ENCODE measurements at places on chromosomes 5 and 9.

DNA sequence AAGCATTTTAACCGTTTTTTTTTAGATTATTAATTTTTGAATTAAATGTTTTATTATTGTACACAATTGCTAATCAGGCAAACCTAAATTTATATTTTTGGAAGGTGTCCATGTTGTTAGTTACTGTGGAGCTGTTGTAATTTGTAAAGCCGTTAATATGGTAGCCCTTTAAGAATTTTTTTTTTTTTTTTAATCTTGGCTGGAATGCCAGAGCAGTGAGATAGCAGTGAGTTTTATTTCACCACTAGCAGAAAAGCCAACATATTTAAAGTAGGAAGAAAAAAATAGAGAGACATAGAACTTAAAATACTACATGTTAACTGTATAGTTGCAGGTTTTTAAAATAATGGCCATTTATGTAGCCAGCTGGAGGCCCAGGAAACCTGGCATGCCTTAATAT is 35.3 kb upstream of the RNF20 start:
- H3K36me3 ChIP-seq: no peaks in the 10 kb centered on the region
- H3K27ac ChIP-seq: no peak overlapping the region
- no peaks in the 10 kb centered on the region for H3K27me3 ChIP-seq

DNA sequence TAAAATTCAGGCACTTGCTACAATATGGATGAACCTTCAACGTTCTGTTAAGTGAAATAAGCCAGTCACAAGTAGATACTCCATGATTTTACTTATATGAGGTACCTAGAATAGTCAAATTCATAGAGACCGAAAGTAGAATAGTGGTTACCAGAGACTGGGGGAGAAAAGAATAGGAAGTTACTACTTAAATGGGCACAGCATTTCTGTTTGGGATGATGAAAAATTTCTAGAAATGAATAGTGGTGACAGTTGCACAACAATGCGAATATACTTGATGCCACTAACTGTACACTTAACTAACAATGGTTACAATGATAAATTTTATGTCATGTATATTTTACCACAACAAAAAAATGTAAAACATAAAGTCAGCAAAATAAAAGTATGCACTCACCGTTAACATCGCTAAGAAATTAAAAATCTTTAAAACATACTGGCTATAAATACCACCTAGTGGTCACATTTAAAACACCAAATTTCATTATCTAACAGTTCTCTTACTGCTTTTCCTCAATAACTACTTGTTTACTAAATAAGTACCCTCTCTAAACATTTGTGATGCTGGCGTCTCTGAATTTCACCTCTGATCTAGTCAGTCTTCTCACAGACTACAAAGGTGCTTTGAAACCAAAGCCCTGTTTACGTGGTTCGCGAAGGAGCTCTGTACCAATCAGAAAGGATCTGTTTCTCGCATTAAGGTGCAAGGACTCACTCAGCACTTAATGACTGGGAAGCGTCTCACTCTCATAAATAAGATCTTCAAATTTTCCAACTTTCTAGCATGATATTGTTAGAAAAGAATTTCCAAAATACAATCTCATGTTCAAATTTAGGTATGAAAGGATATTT is 22.7 kb downstream of the KIF3A start:
- DNase-seq: no peak
- no peak overlapping the region for H3K27ac ChIP-seq
- no peak overlapping the region for H3K4me3 ChIP-seq
- H3K27me3 ChIP-seq: no peaks in the 10 kb centered on the region

- no peak for DNase-seq
- H3K27me3 ChIP-seq: no peaks in the 10 kb centered on the region
- H3K27ac ChIP-seq: no peak overlapping the region
- H3K4me1 ChIP-seq: peaks cover 2% of the 10 kb centered on the region
- H3K36me3 ChIP-seq: no peaks in the 10 kb centered on the region
- no peak overlapping the region for H3K4me3 ChIP-seq
These were observed 8.9 kb upstream of the ZNF474 start for GRCh38 chr5:122120493-122120892.

- H3K4me1 ChIP-seq: peaks cover 18% of the 10 kb centered on the region
- H3K27ac ChIP-seq: no peak overlapping the region
- H3K36me3 ChIP-seq: no peaks in the 10 kb centered on the region
- H3K27me3 ChIP-seq: no peaks in the 10 kb centered on the region
- H3K4me3 ChIP-seq: no peak overlapping the region
- DNase-seq: no peak
These were observed 154.4 kb upstream of the COL5A1 start for GRCh38 chr9:134487066-134487710.

DNA sequence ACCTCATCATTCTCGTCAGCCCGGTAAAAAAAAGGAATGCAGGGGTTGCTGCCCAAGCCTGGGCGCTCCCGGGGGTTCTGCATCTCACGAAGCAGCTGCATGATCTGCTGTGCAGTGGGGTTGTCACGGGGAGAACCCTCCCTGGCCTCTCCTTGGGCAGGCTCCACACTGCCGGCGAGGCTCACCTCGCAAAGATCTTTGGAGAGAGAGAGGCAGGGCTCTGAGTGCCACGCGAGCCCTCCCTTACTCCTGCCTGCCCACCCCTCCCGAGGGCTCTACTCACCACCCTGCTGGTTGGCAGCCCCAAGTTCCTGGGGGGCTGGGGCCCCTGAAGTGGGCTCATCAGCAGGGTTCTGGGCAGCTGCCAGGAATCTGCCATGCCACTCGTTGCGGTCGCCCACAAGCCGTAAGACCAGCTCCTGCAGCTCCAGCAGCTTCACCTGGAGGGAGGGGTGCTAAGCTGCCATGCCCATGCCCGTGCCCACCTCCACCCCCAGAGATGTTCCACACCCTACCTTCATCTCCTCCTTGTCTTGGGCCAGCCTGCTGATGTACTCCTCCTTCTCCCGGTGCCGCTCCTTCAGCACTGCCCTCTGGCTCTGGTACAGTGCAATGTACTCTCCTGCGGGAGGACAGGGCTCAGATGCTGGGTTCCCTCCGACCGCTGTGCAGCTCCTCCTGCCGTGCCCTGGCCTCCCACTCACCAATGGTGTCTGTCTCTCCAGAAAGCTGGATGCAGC is 18.6 kb downstream of the GOLGA2 start:
- no peak overlapping the region for H3K4me3 ChIP-seq
- H3K27me3 ChIP-seq: no peaks in the 10 kb centered on the region
- no peaks in the 10 kb centered on the region for H3K4me1 ChIP-seq
- H3K27ac ChIP-seq: no peak overlapping the region
- no peak for DNase-seq

- no peak for DNase-seq
- H3K27ac ChIP-seq: no peak overlapping the region
- peaks cover 19% of the 10 kb centered on the region for H3K4me1 ChIP-seq
- H3K27me3 ChIP-seq: no peaks in the 10 kb centered on the region
These were observed 3.7 kb upstream of the MRNIP start for GRCh38 chr5:179862296-179862695.

GRCh38 chr5:135493406-135494180 is 41.4 kb upstream of the TIFAB start:
- H3K36me3 ChIP-seq: no peaks in the 10 kb centered on the region
- H3K4me1 ChIP-seq: peaks cover 26% of the 10 kb centered on the region
- no peak overlapping the region for H3K4me3 ChIP-seq
- H3K27me3 ChIP-seq: peaks cover 43% of the 10 kb centered on the region
- peak overlapping the region; percentile 71 for H3K27ac ChIP-seq

DNA sequence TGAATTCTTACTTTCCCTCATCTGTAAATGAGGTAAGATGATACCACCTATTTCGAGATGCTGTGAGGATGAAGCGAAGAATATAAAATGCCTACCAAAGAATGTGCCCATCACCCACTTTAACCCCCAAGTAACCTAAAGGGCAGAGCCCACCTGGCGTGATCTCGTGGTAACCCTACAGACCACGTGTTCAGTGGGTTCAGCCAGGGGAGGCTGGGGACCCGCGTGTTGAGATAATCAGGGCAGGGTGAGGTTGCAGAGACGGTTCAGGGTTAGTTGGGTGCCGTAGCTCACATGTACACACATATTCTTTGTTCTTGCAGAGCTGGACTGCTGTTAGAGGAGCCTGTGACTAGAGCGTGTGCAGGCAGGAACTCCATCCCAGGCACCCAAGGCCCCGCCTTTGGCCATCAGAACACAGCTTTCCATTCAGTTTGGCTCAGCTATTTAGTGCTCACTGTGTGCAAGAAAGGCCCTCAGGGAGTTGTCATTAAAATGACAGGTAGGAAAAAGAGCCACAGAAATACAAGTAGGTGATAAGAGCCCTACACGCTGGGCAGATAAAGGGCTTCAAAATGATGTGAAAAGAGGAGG is 56.5 kb upstream of the HAND1 start:
- H3K4me3 ChIP-seq: no peak overlapping the region
- peaks cover 32% of the 10 kb centered on the region for H3K27me3 ChIP-seq
- no peak for DNase-seq
- no peak overlapping the region for H3K27ac ChIP-seq
- no peaks in the 10 kb centered on the region for H3K36me3 ChIP-seq

GRCh38 chr5:169097374-169098326 is 203.3 kb downstream of the SLIT3 start:
- H3K27ac ChIP-seq: peak overlapping the region; percentile 71
- peaks cover 73% of the 10 kb centered on the region for H3K4me1 ChIP-seq
- H3K27me3 ChIP-seq: no peaks in the 10 kb centered on the region
- DNase-seq: no peak
- H3K36me3 ChIP-seq: no peaks in the 10 kb centered on the region
- no peak overlapping the region for H3K4me3 ChIP-seq
